ENCODE measurements at places on chromosomes 7 and 10.

GRCh38 chr10:114326795-114327194, 77.5 kb downstream of the AFAP1L2 start:
- no peak for DNase-seq

- no peak for DNase-seq
These were observed 141.8 kb downstream of the ST7 start for GRCh38 chr7:117095055-117095454.

- no peak for DNase-seq
These were observed 23.3 kb downstream of the CPXM2 start for GRCh38 chr10:123868038-123869019.

DNA sequence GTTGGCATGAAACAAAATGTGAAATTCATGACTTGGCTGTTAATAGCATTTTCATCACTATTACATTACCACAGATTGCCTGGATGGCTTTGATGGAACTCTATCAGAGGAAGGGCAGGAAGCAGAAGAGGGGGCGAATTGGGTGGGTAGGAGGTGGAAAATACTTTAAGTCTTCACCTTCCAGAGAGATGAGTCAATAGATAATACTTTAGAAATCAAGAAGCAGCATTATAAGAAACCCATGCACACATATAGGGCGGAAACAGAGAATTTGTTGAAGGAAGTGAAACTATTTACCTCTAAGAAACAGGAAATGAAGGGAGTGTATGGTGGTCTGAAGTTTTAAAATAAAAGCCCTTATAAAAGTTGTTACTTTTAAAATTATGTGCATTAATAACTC, 152.1 kb upstream of the TARP start:
- DNase-seq, result no peak

- no peak for DNase-seq
These were observed 23.8 kb downstream of the SEMA3C start for GRCh38 chr7:80895056-80895455.

DNA sequence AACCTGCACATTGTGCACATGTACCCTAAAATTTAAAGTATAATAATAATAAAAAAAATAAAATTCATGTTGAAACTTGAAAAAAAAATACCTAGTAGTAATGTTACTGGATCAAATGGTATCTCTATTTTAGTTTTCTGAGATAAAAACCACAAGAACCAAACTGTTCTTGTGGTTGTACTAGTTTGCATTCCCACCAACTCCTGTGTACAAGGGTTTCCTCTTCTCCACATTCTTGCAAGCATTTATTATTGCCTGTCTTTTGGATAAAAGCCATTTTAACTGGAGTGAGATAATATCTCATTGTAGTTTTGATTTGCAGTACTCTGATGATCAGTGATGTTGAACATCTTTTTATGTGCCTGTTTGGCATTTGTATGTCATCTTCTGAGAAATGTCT, 177.7 kb downstream of the KIF20B start:
- DNase-seq, result no peak

GRCh38 chr7:3455806-3456595, 154.9 kb downstream of the SDK1 start:
- DNase-seq, result no peak

Data from T-helper 22 cell (primary cell).